Cortex of kidney (tissue), 1 donor: ENCODE measurements at places on chromosomes 3 and 15.

DNA sequence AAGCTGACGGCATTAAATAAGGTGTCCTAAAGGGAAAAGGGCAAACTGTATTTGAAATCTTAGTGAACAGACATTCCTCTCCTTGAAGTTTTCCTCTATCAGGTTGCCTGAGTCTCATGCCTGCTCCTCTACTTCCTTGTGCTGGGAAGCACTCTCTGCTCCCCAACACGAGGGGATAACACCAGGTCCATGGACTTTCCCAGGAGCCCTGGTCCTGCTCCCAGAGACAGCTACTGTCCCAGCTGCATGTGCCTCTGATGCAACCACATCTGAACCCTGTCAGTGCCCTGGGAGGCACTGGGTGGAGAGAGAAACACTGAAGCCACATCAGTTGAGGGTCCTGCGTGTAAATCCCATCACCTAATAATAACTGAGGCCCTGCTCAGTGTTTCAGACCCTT is 7.4 kb downstream of the TLR9 start:
- no peak for DNase-seq

DNA sequence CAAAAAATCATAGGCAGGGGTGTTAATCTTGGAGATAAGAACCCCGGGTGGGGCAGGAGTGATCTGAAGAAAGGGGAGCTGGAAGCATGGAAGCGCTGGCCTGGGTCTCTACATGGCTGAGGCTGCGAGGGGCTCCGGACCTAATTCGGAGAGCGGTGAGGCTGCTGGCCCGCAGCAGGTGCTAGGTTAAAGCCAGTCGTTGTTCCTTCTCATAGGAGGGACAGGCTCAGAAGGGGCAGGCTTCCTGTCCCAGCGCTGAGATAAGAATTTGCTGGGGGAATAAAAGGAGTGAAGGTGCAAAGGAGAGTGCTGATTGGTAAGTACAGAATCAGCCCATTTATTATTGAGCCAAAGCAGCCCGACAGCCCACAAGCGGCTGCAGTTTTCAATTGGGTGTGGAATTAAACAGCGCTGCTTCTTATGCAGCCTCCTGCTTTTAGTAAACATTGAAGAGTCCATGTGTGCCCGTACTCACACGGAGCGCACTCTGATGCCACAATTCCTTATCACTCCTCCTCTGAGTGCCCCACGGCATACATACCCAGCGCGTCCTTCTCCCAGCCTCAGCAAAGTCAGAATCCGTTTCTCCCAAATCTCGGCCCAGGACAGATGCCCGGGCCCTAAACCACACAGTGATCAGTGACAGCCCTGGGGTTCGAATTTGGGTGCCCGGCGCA is 17.1 kb downstream of the CHST13 start:
- no peak for DNase-seq

DNA sequence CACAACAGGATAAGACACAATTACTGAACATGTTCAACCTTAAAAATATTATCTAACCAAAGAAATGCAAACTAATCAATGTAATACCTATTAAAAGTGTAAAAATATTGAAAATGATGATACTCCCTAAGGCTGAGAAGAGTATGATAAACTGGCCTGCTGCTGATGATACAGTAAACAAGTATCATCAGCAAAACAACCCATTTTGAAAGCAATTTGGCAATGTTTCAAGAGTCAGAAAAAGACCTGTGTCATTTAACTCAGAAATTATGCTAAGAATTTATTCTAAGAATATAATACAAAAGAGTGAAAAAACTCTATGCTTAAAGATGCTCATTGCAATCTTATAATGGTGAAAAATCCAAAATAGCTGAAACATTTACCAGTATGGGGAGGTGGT is 22.1 kb downstream of the CCDC191 start:
- DNase-seq, result no peak

GRCh38 chr3:49718858-49719213 is 648 bp downstream of the AMIGO3 start:
- no peak for DNase-seq

- DNase-seq, result no peak
Measured at GRCh38 chr15:60593170-60593478, 114.2 kb upstream of the ICE2 start.
